HFFc6 (cell line): ENCODE measurements at places on chromosomes 3 and 15.

DNA sequence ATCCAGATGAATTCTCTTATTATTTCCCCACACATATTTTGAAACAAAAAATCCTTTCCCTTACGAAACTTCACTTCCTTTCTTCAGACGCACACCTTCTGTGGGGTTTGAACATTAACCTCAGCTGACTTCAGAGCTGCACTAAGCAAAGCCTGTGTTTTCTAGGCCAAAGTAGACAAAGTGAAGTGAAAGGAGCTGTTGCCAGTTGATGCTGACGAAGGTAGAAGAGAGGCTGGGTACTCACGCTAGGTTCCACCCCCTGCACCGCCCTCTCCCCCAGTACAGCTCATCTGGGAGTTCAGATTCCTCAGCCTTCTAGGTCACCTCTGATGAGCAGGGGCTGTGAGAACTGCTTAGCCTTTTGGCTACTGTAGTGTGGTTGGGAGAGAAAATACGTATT lies 24.1 kb downstream of the DUT start:
- no peak for DNase-seq

GRCh38 chr15:39369768-39370167 lies 211.1 kb upstream of the THBS1 start:
- DNase-seq = no peak

GRCh38 chr3:86147119-86147518 lies 843.8 kb downstream of the VGLL3 start:
- DNase-seq = no peak

GRCh38 chr3:145055375-145056076 lies 1083.9 kb downstream of the DIPK2A start:
- no peak for DNase-seq

- peak; percentile 35 for DNase-seq
These were observed 218.9 kb downstream of the PLOD2 start for GRCh38 chr3:145942052-145942451.

- DNase-seq = no peak
These were observed 34.7 kb upstream of the MINAR1 start for GRCh38 chr15:79397269-79397910.

- no peak for DNase-seq
These were observed 176.5 kb upstream of the DPH6 start for GRCh38 chr15:35722501-35722900.

DNA sequence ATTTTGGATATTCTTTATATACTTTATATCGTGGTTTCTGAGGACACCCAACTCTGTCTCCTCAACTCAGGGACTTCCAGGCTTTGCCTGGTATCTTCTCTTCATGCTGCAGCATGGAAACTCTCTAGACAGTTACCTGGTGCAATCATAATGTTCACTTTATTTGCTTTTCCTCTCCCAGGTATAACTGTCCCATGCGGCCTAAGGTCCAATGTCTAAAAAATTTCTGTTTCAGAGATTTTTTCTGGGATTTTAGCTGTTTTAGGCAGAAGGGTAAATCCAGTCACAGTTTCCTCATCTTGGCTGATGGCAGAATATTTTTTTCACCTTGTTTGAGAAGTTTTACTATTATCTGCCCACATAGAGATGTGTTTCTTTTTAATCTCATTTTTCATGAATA lies 139.9 kb upstream of the KCNMB2 start:
- DNase-seq = no peak

DNA sequence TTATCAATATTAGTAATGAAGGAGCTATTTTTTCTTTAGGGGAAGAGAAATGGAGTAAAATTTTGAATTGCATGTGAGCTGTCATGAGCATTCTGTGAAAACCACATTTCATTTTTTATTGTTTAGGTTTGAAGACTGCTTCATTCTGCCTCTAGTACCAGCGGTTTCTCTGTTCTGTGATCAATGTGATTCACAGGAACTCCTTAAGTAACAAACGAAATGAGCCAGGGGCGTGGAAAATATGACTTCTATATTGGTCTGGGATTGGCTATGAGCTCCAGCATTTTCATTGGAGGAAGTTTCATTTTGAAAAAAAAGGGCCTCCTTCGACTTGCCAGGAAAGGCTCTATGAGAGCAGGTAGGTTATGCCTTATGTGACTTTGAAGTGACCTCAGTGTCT lies 13.0 kb downstream of the NIPA2 start:
- DNase-seq = no peak

DNA sequence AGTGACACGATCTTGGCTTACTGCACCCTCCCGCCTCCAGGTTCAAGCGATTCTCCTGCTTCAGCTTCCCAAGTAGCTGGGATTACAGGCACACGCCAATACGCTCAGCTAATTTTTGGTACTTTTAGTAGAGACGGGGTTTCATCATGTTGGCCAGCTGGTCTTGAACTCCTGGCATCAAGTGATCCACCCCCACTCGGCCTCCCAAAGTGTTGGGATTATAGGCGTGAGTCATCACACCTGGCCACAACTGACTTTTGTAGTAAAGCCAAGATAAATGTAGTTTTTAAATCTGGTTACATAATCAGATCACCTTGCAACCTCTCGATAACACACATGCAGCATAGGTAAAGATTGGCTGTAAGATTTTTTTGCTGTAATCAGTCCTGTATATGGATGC lies 657.5 kb upstream of the DPPA4 start:
- DNase-seq = no peak

GRCh38 chr3:179081885-179082284 lies 10.3 kb upstream of the ZMAT3 start:
- no peak for DNase-seq

DNA sequence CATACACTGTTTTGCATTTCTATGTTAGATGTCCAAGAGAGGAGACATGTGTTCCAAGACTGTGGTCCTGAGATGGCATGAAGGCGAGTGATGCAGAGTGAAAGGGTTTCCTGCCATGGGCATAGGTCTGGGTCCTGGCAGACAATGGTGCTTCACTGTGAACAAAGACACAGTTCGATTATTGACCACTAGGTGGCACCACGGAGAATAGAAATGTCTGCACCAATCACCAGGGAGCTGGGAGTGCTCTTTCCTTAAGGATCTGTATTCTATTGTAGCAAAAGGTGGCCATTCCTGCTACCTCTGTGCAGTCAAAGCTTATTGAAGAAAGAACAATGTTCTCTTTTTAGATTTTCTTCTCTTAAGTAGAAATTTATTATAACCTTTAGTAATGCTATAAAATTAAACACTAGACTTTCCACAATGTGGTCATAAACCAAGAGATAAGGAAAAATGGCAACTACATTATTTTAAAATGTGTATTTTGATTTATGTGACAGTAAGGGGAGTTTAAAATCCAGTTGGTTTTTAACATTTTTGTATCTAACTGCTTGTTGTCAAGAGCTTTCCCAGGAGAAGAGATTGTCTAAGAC lies 88.7 kb downstream of the GABRG3 start:
- peak; percentile 12 for DNase-seq

DNA sequence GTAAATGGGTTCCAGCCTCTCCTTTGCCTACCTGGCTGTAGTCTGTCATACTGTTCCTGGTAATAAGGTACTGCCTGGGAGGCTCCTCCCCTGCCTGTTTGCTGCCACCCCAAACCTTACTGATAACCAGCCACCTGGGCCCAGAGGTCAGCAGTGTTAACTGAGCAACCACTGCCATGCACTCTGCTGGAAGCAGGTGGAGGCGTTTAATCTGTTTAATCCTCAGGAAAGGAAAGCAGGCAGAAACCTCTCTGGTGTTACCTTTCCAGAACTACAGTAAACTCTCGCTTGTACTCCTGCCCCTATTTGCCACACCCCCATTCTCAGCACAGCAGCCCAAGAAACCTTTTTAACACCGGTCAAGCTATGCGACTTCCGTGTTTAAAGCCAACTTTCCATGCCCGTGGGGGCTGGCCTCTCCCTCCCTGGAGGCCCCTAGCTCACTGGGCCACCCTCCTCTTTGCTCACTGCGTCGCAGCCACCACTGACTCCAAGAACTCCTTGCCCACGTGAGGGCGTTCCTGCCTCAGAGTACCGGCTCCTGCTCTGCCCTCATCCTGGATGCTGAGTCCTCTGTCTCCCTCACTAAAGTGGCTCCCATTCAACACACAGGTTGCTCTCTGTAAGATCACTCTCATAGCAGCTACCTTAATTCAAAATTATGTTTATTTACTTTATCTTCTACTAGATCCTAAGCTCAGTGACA lies 8.3 kb downstream of the BDH1 start:
- no peak for DNase-seq

GRCh38 chr15:60411774-60412425 lies 14.1 kb upstream of the ANXA2 start:
- DNase-seq = no peak

DNA sequence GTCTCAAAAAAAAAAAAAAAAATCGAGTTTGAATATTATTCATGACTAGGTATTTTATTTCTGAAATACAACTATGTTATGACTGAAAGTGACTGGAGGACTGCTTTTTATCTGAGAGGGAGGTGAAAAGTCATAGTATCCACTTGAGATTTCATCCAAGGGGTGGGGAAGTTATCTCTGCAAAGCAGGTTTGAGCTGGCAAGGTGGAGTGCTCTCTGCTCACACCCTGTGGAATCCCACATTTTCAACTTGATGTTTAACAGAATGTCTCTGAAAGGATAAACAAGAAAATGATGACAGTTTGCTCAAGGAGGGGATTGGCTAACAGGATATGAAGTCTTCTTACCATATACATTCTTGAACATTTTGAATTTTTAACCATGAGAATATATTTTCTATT lies 27.3 kb upstream of the SEC62 start:
- no peak for DNase-seq

DNA sequence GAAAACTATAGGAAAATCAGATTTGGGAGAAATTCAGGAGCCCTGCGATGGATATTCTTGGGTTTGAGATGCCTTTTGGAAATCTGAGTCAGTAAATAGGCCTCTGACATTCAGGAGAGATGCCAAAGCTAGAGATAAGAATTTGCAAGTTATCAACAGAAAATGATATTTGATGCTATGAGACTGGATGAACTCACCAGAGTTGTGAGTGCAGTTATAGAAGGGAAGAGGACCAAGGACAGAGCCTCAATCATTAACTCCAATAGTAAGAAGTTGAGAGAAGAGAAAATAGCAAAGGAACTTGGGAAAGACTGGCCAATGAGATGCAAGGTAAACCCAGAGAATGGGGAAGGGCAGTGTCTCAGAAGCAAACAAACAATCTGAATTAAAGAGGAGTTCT lies 7.9 kb upstream of the ANO10 start:
- DNase-seq = no peak

GRCh38 chr3:62135741-62136140 lies 237.6 kb downstream of the FEZF2 start:
- no peak for DNase-seq

DNA sequence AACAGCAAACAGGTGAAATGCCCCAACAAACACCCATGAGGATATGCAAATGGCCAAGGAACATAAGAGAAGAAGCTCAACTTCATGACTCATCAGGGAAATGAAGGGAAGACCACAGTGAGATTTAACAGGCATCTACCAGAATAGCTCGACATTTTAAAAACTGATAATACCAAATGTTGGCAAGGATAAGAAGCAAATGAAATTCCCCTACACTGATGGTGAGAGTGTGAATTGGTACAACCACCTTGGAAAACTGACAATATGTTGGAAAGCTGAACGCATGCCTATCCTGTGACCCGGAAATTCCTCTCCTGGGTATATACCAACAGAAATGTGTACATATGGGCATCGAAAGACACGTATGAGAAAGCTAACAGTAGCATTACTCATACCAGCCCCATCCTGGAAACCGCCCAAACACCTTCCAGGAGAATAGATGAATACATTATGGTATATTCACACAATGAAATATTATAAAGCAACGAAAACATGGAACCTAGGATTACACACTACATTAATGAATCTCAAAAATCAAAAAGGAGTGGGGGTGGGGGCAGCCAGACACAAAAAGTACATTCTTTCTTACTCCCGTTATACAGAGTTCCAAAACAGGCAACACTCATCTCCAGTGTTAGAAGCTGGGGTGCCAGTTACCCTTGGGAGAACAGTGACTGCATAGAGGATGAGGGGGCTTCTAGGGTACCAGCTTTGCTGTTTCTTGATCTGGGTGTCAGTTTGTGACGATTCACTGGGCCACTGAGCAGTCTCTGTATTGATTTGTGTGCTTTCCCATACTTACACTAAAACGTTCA lies 16.9 kb downstream of the RFTN1 start:
- DNase-seq = no peak
